H54 (cell line): ENCODE measurements at places on chromosomes 5 and 9.
A peak's percentile ranks its signal among the peaks of the same experiment; 100 is the strongest.

- peak; percentile 78 for DNase-seq
These were observed 124.5 kb downstream of the EGFLAM start for GRCh38 chr5:38382898-38383297.

GRCh38 chr5:170629566-170630175, 125.9 kb downstream of the KCNIP1 start:
- no peak for DNase-seq

GRCh38 chr9:95740217-95741004, 135.1 kb upstream of the ERCC6L2 start:
- no peak for DNase-seq

GRCh38 chr5:95647886-95648860, 1.6 kb downstream of the RFESD start:
- DNase-seq: no peak

DNA sequence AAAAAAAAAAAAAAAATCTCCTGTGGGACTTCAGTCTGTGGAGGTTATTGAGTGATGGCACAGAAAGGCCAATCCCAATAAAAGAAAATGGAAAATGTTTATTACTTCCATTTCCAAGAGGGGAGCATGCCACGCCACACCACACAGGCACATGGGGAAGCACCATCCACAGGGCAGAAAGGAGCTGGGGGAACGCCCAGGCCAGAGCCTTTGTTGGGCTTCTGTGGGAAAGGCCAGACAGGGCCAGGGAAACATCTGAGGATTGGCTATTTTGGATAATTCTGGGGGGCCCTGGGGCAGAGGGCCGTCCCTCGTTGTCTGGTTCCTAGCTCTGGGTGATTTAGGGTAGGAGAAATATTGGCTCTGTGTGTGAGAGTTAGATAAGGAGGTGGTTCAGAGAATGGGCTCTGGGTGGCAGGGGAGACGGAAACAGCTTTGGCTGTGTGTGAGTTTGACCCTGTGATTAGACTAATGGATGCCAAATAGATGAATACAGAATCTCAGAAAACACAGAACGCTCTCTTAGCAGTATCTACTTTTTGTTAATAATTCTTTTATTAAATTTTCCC, 49.0 kb upstream of the ABL1 start:
- DNase-seq: no peak

DNA sequence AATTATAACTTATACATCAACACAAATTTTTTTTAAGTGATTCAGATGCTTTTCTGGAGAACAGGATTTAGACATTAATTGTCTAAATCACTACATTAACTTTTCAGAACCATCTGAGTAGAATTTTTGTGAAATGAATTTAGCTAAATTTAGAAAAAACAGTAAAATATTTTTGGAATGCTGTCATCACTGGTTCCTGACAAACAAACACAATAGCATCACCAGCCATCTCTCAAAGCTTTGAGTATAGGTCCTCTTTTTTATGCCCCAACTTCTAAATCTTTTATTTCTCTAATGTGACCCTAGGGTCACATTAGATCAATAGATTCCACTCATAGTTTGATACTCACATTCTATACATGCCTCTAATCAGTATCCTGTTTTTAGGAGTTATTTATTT, 104.6 kb downstream of the PRR16 start:
- DNase-seq: no peak

- no peak for DNase-seq
These were observed 211.9 kb upstream of the CDH6 start for GRCh38 chr5:30981576-30981975.

DNA sequence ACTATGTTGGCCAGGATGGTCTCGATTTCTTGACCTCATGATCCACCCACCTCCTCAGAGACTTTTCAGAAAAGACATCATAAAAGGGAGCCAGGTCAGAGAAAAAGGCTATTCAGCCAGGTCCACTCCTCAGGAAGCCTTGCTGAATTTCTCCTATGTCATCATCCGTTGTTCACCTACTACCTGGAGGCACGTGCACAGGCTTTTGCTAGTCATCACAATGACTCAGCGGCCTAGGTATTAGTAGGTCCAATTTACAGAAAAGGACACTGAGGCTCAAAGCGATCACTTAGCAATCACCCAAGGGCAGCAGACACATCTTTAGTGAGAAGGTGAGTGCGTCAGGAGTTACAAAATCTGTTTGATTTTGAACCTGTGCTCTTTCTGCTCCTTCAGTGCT, 72.3 kb upstream of the RAD23B start:
- no peak for DNase-seq

- no peak for DNase-seq
These were observed 68.6 kb upstream of the IRX4 start for GRCh38 chr5:1951165-1951816.

DNA sequence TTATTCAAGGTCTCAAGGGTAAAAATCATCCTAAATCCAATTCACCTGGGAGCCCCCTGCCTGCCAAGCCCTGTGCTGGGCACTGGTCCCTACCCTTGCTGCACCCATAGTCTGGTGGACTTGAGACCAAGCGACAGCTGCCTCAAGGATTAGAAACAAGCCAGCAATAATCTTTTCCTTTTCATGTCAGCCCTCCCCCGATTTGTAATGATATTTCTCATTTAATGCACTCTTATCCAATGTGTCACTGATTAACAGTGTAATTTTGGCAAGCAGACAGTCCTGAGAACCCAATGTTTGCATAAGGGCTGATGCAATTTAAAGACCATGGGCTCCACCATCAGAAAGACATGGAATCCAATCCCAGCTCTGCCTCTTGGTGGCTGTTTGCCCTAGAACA, 108.9 kb downstream of the ACTL7B start:
- no peak for DNase-seq

DNA sequence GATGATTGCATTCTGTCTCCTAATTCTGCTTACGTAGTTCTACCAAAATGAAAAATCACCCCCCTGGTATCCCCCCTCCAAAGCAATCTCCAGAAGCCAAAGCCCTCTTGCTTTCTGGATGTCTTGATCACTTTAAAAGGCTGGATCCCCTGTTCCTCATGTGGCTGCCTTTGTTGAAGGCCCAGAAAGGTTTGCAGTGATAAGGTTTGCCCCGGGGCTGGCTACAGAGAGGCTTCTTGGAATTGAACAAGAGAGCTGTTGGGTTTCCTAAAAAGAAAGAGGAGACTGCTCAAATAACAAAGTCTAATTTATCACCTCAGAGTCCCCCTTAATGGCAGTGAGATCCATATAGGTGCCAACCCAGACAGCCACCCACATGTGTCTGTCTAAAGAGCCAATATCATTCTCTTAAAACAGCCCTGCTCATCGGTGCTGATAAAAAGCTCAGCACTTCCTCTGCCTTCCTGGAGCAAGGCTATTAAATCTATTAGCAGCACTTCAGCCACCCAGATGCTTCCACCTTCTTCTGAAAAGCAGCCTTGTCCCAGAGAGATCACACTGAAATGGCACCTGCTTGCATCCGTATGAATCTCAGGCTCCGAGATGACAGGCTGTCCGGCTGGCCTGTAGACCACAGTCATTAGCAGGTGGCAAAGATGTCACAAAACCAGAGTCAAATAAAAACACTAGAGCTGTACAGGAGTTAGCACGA, 70.9 kb downstream of the TEX10 start:
- no peak for DNase-seq

GRCh38 chr5:107601076-107601475, 69.7 kb downstream of the EFNA5 start:
- DNase-seq: no peak

GRCh38 chr5:82605441-82605973, 327.4 kb upstream of the RPS23 start:
- no peak for DNase-seq

DNA sequence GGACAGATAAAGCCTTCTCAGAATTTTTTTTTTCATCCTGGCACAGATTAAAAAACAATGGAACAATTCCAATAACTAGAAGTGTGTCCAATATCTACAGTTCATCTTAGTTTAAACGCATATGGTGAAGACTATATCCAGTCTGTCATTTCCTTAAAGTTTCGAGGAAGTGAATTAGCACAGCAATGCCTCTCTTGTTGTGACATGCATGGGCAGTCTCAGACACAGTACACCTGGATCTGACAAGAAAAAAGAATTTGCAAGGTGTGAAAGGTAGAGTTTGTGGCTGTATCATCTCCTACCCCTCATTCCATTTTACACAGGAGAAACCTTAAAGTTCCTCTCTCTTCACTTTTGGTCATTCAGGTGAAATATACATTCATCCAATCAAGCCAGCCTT, 100.6 kb upstream of the ADAMTS19 start:
- DNase-seq: no peak

DNA sequence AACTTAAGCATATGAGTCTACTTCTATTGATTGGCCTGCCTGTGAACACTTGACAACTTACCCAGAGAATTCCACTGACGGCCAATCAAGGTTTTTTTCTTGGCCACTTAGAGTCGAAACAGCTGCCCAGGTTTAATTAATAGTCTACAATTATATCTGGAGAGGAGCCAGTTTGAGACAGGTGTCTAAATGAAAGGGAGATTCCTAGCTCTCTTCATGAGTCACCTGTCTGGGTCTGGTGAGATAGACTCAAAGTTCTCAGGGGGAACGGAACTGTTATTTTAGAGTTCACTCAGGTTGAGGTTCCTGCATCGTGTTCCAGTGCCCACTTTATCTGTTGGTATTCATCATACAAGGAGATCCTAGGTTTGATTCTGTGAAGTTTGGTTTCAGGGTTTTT, 111.0 kb downstream of the CD180 start:
- no peak for DNase-seq
